ENCODE measurements at places on chromosomes 7 and 10.
A peak's percentile ranks its signal among the peaks of the same experiment; 100 is the strongest.

DNA sequence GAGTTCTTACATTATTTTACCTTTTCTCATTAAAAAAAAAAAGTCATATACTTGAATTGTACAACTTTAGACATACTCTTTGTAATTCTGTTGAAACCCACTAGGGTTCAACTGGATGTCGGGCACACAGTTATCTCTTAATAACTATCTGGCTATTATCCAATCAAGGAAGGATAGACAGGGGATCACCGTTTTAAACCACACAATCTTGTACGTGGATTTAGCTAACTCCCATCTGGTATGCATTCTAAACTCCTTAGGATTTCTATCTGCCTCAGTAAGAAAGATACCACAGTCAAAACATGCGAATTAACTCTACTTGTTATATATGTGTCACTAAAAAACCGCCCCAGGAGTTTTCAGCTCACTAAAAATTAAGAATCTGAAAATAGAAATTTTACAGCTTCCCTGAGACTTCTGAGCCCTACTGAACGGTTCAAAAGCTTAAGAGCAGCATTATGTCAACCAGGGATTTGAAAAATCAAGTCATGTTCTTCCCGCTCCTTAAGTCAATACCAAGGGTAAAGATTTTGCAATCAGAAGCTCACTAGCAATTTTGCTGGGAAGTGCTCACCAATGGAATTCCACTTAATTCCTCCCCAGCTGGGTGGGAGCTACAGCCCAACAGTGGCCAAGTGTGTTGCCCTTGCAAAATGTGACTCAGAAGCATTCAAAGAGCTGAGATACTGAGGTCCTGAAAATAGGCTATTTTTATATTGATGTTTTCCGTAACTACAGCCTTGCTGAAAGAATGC, 267.0 kb downstream of the FRMD4A start:
- no peak for DNase-seq

GRCh38 chr7:150435390-150436073, 14.9 kb upstream of the GIMAP8 start:
- DNase-seq = no peak

DNA sequence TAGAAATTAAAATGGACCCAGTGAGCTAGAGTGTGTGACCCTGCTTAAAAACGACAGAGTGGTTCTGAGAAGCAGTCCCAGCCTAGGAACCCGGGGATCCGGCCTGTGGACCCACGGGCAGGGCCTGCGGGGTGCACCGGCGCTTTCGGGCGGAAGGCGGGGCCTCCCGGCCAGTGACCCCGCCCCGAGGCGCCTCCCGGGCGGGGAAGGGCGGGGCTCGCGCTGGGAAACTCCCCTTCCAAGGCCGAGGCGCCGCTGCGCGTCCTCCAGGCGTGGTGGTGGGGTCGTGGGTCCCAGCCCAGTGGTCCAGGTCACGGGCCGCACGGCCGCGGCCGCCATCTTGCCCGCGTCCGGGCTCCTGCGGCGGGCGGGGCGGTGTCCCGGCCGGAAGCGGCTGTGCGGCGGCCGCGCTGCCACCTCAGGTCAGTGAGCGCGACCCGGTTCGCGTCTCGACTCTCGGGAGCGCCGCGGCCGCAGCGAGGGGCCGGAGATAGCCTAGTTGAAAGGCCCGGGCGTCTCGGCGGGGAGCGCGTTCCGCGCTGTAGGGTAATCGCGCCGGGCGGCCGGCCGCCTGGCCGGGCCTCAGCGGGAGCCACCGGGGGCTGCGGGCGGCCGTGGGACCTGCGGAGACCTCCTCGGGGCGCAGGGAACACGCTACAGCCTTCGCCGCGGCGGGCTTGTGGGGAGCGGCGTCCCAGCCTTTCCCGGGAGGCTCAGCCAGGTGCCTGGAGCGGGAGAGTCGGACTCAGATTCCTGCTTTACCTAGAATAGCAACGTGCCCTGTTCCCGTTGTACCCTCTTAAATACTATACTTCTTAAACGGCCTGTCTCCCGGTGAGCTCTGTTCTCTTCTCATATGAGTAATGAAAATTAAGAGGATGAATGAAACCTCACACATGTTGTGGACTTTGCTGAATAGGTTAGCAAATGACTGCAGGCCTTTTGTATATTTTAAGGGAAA, at the start of gene MIOS:
MIOS (plus strand) TSS at position 234 of the 961 bp plus-strand sequence. CDS start 5,592 bp downstream, outside the sequence.
- DNase-seq = peak; percentile 82

DNA sequence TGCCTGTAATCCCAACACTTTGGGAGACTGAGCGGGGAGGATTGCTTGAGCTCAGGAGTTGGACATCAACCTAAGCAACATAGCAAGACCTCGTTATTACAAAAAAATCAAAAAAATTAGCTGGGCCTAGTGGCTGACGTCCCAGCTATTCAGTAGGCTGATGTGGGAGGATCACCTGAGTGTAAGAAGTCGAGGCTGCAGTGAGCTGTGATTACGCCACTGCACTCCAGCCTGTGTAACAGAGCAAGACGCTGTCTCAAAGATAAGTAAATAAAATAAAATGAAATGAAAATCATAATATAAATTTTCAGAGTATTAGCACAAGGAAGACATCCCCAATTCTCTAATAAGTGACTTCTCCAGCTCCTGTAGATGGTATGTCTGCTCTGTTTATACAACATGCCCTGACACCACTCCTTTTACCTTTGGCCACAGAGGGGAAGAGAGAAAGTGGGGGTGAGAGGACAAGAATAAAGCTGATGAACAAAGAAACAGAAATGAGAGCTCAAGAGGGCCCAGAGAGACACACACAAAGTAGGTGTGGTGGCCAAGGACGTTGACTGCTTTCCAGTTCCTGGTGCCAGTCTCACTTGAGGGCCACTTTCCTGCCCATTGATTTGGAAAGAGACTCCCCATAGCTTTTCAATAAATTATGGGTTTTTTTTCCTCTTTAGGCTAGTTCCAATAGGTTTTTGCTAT, 62.9 kb downstream of the PTTG1IP2 start:
- DNase-seq = no peak

GRCh38 chr7:97174303-97174702, 56.8 kb downstream of the SDHAF3 start:
- DNase-seq = no peak

DNA sequence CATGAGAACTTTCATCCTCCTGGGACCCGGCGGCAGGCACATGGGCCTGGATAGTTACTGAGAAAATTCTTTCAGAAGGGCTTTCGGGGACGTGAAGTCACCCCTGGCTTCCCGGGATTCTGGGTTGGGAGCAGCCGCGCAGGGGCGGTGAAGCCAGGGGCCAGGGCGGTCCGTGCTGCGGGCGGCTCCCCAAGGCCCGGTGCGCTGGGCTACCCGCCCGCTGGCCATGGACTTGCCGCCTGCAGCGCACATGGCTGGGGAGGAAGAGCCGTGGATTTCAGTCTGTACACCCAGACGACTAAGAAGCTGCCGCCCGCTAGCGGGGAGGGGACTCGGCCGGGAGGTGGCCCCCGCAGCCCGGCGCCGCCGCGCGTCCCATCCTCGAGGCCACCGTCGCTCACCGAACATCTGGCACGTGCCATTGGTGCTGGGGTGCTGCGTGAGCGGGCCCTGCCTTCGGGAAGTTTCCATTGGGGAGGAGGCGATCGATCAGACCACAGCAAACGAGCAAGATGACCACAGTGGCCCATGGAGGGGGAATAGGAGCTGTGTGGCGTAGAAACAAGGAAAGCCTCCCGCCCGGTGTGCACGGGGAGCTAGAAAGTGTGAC, 64.5 kb downstream of the TMEM209 start:
- no peak for DNase-seq

GRCh38 chr7:130091999-130092398, 21.7 kb downstream of the KLHDC10 start:
- no peak for DNase-seq

DNA sequence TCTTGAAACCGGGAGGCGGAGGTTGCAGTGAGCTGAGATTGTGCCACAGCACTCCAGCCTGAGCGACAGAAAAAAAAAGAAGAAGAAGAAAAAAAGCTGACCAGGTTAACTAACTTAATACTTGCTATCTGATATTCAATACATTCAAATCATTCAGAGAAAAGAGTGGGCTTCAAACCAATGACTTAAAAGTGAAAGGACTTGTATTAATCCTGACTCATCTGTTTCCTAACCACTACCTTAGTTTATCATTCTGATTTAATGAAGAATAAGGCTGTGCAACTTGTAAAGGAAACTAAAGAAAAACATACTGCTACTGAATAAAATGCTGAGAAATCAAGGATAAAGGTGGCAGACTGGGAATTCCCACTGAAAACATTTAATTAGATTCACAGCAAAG, 128.4 kb downstream of the NRBF2 start:
- DNase-seq = no peak

- no peak for DNase-seq
These were observed 591.5 kb downstream of the AUTS2 start for GRCh38 chr7:70189776-70190175.

DNA sequence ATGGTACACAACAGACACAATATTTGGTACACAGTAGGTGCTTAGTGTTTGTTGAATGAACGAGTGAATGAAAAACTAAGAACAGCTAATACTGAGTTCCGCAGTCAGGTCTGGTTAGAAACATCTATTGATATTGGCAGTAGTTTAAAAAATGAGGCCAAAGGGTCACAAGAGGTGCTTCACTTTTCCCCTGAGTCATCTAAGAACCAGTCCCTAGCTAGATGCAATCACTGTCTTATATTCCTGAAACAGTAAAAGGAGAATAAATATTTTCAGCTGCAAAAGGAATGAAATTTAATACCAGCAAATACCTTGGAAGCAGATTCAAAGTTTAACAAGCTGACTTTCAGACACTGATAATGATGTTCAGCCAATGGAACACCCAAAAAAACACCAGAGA, 54.5 kb downstream of the SCRN1 start:
- no peak for DNase-seq

- no peak for DNase-seq
These were observed 139.2 kb downstream of the ETV1 start for GRCh38 chr7:13850185-13850752.

DNA sequence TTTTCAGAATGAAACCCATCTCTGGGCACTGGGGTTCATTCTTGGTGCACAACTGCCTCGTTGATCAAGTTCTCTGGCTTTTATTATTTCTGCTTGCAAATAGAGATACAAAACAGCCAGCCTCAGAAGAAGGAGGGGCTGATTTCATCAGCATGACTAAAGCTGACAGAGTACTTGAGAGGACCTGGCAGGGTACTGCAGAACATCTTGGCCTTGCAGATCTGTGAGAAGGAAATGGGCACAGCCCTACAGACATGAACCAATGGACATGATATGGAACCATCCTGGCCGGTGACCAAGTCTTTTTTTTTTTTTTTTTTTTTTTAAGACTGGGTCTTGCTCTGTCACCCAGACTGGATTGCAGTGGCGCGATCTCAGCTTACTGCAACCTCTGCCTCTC, 240.6 kb downstream of the VTI1A start:
- no peak for DNase-seq

GRCh38 chr10:75402486-75403143, 1.1 kb upstream of the ZNF503 start:
- DNase-seq = no peak

DNA sequence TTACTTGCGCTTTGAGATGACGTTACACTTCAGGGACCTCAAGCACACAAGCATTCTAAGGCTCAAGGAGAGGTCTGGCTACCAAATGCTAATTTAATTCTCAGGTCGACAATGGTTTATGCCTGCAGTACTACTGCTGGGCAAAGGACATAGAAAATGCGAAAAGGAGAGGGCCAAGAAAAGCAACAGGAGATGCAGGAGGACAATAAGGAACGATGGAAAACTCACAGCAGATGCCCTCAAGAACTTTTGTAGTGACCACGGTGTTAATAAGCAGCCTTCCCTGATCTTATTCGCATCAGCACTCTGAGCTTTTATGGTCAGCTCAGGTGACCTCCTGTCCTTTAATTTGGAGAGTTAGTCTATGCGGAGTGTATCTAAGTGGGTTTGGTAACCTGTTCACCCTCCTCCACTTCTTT, 146.3 kb downstream of the GPR85 start:
- DNase-seq = no peak

DNA sequence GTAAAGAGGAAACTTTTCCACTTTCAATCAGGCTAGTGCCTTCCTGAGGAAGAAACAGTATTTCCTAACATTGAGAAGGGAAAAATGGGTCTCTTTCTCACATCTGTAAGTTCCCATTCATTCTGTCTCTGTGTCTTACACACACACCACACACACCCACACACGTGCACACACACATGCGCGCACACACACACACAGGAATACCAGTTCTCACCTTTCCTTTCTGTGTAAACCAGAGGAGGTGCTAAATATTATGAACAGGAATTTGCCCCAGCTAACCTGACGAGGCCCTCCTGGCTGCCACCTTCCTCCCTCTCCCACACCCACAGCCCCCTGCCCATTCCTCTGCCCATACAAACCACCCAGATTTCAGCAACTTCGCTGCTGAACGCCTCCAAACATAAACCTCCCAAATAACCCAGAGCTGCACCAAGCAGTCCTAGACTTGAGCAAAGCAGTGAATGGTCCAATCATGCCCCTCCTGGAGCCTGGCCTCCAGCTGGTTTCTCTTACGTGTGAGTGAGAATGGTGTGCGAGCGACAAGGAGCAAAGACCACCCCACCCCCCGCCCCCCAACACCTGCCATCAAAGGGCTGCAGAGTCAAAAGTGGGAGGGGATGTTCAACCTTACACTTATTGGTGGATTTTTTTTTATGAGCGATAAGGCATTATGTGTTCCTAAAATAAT, 190.5 kb downstream of the HECW1 start:
- DNase-seq = no peak

- DNase-seq = no peak
These were observed 117.2 kb downstream of the PTPN20 start for GRCh38 chr10:47028466-47028865.

- DNase-seq = no peak
These were observed 191.7 kb upstream of the YAE1 start for GRCh38 chr7:39374436-39375040.

DNA sequence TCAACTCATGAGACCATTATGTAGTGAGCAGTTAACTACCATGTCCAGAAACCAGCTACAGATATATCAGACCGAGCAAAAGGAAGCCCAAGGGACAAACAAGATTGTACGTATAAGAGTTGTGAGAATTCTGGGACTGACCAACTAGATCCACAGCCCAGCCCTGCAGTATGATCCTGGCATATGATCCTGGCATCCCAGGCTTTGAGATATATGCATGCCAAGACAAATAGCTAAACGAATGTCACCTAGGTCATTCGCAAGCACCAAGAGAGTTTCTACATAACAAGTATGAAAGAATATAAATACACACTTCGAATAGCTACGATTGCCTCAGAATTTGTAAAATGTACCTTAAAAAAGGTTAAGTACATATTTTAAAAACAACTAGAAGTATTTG, 56.4 kb upstream of the PMPCB start:
- no peak for DNase-seq

- no peak for DNase-seq
These were observed 16.0 kb upstream of the LMOD2 start for GRCh38 chr7:123639631-123640030.

- DNase-seq = peak; percentile 31
These were observed 64.0 kb downstream of the OAT start for GRCh38 chr10:124354411-124355382.

- peak; percentile 58 for DNase-seq
These were observed 443 bp downstream of the RNF32 start for GRCh38 chr7:156640949-156641485.
